ENCODE measurements at places on chromosomes 7 and 10.

- no peak for DNase-seq
These were observed 77.9 kb downstream of the NDUFB2 start for GRCh38 chr7:140774371-140774770.

GRCh38 chr10:131021246-131021895 is 290.1 kb downstream of the TCERG1L start:
- no peak for DNase-seq

DNA sequence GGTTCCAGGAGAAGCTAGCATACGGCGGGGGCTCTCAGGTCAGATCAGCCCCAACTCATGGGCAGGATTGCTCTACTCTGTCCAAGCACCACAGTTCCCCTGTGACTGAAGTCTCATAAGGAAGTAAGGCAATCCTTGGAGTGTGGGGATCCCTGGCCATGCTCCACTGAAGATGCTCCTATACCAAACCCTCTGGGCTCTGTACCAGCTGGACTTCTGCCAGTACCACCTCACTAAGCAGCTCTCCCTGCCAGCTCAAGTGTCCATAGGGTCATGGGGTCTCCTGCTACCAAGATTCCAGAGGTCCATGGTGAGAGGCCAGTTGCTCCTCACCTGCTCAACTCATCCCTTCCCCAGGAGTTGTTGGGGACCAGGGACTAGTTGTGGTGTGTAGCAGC is 355.7 kb upstream of the STEAP1 start:
- DNase-seq = no peak

DNA sequence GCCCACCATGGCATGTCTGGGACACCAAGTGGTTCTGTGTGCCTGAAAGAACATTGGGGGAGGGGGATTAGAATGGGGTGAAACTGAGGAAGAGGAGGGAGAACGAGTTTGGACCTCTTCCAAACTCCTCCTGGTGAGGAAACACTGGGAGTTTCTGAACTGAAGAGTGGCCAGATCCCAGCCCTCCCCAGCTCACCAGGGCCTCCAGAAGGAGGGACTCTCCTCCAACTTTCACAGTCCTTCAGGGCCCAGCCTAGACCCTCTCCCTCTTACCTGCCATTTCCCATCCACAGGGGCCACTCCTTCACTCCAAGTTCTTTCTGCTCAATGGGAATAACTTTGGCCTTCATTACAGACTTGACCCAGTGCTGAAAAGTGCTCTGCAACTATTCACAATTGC is 132.0 kb upstream of the FOXK1 start:
- DNase-seq = no peak

DNA sequence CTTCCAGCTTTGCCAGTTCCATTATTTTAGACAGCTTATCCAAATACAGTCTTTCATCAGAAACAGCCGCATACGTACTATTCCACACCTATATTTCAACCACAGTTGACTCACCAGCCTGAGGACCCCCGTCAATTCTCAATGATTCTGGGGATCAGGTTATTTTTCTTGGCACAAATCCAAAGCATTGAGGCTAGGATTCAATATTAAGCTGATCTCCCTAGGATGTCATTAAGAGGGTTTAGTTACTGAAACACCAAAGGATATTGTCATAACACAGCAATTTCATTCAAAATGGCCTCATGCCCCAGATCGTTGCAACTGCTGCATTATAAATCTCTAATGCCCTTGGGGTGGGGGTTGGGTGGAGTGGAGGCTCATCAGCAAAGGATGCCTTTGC is 214.6 kb downstream of the PTEN start:
- DNase-seq = no peak

- DNase-seq = no peak
These were observed 73.7 kb downstream of the PLPP4 start for GRCh38 chr10:120530699-120531098.

- no peak for DNase-seq
These were observed 17.4 kb downstream of the TECPR1 start for GRCh38 chr7:98234429-98235147.

GRCh38 chr7:155355176-155355575 is 57.5 kb downstream of the INSIG1 start:
- peak; percentile 14 for DNase-seq

- DNase-seq = no peak
These were observed 669.1 kb upstream of the NRP1 start for GRCh38 chr10:34003561-34003960.

DNA sequence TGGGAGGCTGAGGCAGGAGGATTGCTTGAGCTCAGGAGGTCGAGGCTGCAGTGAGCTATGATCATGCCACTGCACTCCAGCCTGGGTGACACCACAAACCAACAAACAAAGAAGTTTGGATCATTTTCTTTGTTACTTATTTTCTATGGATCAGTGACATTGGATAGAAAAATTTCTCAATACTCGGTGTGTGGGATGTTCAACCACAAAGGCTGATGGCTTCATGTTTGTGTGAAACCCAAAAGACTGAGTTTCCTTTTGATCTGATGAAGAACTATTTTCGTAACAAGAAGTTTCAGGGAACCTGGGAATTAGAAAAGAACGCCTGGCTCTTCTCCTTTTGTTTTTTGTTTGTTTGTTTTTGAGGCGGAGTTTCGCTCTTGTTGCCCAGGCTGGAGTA is 104.0 kb downstream of the HOXA1 start:
- DNase-seq = no peak

DNA sequence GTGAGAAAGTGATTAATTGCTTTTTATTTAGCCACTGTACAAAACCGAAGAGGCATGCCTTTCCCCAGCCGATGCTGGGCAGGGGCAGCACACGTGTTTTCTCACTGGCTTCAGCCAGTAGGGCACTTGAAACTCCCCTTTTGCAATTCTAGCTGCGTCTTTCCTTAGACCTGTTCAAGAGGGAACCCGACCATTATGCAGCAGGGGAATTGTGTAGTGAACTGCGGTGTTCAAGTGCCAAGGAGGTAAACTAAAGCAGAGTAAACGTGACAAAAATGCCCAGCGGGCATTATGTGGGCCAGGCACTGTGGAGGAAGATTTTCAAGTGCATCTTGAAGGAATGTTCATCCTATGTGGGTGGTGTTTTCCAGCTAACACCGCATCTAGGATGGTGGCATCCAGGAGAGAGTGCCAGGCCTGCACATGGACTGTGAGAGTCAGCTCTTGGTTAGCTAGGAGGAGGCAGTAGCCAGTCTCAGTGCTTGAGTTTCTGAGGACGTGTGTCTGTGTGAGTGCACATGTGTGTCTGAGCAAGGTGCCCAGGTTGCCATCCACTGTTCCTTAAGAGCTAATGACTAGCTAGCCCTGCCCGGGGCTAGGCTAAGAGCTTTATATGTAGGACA is 3.3 kb downstream of the WIPF3 start:
- no peak for DNase-seq

GRCh38 chr7:141944811-141945210 is 2.0 kb downstream of the CLEC5A start:
- no peak for DNase-seq

DNA sequence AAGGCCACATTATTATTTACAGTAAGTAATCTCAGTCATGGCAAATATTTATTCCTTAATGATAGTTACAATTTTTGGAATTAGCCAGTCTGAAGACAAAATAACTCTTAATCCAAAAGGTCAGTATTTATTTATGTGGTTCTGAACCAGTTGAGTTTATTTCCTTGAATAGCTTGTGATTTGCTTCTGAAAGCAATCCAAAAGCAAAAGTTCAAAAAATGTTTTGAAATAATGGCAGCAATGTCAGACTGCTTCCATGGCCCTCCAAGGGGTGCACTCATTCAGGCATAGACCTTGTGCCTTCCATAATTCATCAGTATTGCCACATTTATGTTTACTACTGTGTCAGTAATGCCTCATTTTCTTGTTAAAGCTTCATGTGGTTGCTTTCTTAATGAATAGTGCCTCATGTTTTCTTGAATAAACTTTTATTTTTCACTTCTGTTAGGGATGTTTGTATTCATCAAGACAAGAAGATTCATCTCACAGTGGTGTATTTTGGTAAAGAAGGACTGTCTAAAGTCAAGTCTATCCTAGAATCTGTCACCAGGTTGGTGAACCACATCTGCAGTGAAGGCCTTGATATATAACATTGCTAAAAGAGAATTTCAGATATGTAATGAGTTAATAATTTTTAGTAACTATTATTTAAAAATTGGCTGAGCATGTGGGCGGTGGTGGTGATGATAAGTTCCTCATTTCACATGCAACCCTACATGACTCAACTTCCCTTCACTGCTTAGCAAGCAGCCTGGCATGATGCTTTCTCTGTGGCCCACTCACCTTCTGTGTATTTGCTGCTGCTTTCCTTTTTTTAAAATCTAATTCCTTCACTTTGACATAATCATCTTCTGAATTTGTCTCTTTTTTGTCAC is 22.0 kb downstream of the CSGALNACT2 start:
- DNase-seq = peak; percentile 26

- no peak for DNase-seq
These were observed 31.7 kb upstream of the ASL start for GRCh38 chr7:66043681-66044497.

DNA sequence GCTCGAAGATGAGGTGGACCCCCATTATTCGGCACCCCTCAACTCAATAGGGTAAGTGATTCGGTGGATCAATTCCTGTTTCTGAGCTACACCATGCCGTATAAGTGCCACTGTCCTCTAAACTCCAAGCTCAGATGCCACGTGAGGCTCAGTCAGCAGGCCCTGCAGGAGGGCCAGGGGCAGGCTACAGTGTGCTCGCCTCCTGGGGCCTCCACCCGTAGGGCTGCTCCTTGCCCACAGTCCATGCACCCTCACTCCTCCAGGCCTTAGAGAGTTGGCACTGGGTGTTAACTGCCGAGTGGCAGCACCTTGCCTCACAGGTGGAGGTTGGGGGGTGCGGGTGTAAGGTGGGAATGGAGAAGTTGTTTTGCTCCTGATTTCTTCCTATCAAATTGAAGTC is 12.1 kb downstream of the C10orf53 start:
- no peak for DNase-seq

DNA sequence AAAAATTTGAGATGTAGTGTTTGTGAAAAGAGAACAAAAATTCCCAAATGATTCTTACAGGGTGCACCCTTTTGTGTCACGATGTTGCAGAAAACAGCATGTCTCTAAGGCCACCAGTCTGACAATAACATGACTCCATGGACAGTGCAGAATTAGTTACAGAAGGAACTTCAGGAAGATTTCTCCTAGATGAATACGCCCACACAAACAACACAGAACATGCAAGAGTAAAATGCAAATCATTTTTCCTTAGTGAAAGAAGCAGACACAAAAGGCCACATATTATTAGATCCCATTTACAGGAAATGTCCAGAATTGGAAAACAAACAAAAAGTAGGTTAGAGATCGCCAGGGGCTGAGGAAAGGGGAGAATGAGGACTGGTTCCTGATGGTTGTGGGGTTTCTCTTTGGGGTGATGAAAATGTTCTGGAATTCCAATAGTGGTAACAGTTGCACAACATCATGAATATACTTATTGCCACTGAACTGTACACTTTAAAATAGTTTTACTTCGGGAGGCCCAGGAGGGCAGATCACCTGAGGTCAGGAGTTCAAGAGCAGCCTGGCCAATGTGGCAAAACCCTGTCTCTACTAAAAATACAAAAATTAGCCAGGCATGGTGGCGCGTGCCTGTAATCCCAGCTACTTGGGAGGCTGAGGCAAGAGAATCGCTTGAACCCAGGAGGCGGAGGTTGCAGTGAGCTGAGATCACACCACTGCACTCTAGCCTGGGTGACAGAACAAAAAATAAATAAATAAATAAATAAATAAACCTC is 10.2 kb downstream of the ZC3HAV1 start:
- DNase-seq = no peak

DNA sequence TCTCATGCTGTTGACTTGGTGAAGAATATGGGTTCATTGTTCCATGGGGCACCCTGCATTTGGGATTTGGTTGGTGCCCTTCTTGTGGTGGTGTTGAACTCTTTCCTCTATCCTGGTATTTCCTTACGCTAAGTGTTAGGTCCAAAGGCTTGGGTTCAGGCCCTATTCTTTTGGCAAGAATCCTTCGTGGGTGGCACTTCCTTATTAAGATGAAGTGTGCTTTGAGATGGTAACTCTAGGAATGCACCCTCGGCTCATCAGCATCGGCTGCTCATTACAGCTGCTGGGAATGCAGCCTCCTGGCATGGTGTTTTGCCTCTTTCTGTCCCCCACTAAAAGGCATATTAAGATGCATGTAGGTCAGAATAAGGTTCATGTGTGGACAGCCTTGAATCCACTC is 380.7 kb downstream of the RPS24 start:
- no peak for DNase-seq

DNA sequence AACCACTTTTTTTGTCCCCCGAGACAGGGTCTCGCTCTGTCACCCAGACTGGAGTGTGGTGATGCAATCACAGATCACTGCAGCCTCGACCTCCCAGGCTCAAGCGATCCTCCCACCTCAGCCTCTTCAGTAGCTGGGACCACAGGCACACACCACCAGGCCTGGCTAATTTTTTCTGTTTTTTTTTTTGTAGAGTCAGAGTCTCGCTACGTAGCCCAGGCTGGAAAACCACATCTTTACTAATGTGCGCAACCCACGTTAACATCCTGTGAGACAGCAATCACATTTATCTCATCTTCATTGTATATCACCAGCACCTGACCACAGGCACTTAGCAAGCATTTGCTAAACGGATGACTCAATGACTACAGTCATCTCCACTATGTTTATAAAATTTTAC is 77.8 kb upstream of the ATP6V0A4 start:
- peak; percentile 55 for DNase-seq

DNA sequence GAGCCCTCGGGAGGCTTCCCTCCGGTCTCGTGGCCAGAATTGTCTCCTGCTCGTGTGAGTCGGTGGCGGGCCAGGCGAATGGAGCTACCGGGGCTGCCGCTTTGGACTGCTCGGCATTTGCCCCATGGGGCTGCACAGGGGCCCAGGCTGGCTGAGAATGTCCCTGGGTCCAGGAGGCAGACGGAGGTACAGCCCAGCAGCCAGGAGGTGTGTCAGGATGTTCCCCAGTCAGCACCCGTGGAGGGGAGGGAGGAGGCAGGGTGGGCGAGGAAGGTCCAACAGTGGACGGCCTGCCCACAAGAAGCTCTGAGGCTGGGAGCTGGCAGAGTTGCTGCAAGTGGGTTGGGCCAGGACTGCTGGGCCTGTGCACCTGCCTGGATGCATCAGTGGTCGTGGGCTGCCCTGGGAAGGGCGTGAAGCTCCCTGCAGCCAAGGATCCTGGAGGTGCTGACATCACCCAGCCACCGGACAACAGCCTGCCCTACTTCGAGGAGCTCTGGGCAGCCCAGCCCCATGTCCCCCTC is 46.4 kb downstream of the PDGFA start:
- DNase-seq = no peak

DNA sequence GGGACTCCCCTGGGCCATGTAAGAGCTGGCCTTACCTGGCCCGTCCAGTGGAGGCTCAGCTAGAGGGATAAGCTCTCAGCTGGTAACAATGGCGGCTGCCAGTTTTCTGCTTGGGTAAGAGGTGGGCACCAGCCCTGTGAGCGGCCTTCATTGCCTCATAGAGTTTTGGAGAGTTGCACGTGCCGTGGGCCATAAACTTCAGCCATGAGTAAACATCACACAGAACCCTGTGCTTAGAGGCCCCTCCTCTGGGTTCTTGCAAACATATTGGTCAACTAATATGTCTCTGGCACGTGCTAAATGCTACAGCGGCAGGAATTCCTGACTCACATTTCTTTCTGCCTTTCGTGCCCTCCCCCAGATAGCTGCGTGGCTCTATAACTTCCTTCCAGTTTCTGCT is 103.9 kb upstream of the LEP start:
- DNase-seq = peak; percentile 20

Measured in CD4-positive, alpha-beta T cell treated with Interleukin-15 for 1 hour (primary cell).